Suppressor macrophage treated with lipopolysaccharide for 4 hours (primary cell): ENCODE measurements at places on chromosomes 3 and 15.
A peak's percentile ranks its signal among the peaks of the same experiment; 100 is the strongest.

- DNase-seq: no peak
Observed at GRCh38 chr3:41115069-41115468, 84.2 kb upstream of the CTNNB1 start.

DNA sequence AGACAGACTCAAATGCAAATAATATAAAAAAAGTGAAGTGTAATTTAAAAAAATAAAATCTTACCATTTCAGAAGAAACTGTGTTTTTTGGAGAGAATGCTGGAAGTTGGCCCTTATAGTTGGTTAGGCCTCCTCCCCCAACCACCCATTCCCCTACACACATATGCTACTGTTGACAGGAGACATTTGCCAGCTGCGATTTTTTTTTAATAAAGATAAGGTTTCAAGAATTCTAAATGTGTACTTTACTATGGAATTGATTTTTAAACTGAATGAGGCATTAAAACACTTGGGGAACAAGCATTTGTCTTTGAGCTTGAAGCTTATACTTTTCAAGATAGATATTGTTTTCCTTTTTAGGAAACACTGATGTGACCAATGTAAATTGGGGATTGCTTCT lies 4.4 kb upstream of the SSR3 start:
- no peak for DNase-seq

DNA sequence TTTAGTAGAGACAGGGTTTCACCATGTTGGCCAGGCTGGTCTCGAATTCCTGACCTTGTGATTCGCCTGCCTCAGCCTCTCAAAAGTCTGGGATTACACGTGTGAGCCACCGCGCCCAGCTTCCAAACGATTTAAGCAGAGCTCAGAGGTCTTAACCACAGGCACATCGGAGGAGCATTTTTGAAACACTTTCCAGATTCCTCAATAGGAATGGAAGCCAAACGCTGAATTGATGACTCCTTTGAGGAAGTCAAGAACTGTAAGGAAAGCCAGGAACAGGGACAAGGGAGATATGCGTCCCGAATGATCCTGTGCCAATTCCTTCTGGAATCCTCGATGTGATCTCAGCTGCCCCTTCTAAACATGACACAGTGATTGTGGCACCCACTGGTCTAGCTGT lies 40.0 kb downstream of the TRH start:
- no peak for DNase-seq

DNA sequence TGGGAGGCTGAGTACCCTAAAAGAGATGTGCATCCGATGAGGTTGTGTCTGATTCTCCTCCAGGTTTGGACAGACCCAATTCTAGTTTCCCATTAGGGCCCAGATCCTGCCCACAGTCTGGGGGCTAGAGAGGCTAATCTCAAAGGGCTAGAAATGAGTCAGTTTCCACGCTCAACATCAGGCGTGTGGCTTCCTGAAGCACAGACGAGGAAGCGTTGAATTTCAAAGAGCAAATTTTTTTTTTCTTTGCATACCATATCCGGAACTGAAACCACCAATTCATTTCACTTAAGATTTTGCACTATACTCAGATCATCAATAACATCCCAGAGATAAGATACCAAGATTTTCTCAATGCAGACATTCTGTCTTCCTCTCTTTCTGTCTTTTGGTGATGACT lies 173.8 kb upstream of the BCL6 start:
- DNase-seq: peak; percentile 87

GRCh38 chr15:78625606-78626280 lies 4.9 kb upstream of the CHRNA3 start:
- no peak for DNase-seq

- no peak for DNase-seq
Observed at GRCh38 chr3:72224804-72225509, 440.0 kb upstream of the PROK2 start.

DNA sequence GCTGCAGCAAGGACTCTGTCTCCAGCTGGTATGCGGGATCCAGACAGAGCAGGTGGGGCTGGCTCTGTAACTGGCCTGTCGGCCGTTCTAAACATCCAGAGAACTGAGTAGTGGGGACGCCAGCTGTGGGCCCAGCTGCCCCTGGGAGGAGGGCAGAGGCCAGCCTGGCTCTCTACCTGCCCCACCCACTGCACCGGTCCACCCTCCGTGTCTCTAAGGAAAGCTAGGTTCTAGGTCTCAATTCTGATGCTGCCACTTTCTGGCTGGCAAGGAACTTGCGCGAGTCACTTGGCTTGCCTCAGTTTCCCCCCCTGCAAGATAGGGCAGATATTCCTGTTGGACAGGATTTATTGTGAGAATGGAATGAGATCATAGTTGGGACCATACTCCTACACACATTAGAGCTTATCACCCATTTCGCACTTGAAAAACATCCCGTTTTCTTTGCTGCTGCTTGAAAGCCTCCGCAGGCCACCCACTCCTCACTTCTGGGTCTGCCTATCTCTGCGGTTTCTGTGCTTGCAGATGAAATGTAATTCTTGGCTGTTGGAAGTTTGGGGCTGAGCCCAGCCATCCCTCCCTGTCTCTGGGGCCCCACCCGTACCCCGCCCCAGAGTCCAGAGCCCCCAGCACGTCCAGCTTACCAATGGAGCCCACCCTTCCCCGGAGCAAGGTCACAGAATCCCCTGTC lies 65.8 kb downstream of the IQSEC1 start:
- DNase-seq: no peak

DNA sequence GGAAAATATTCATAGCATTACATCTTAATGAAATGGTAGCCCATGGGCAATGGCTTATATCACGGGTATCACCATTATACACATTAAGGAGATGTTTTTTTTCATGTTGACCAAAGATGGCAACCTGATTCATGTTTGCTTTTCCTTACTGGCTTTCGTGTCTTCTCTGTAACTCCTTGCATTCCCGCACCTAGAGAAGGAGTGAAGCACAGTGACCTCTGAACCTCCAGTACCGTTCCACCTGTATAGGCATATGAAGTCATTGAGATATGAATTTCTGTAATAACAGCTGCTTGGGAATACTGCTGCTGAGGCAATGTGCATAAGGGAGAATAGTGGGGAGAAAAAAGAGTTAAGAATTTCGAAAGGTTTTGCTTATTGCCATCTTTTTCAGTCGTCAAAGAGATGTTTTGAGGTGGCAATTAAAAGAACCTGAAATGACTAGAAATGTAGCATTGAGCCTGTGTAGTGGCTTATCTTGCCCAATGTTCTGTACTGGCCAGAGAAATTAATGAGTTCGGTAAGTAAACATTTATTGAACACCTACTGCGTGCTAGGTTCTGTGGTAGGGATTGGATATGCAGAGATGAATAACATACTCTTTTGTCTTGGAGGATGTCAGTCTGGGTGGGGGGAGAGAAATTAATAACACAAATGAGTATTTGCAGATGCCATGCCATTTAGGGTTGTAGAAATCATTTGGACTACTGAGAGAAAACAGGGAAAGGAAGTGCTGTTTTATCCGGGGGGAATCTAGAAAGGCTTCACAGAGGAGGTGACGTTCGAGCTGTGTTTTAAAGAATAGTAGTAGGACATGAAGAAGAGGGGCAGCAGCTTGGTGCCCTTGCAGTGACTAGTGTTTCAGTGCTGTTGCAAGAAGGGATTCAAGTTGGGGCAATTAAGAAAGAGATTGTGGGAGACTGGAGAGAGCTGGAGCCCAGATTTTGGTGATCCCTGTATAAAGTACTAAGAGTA lies 2.5 kb downstream of the FEM1B start:
- peak; percentile 32 for DNase-seq

- no peak for DNase-seq
Observed at GRCh38 chr3:15501126-15501525, 20.4 kb downstream of the COLQ start.

DNA sequence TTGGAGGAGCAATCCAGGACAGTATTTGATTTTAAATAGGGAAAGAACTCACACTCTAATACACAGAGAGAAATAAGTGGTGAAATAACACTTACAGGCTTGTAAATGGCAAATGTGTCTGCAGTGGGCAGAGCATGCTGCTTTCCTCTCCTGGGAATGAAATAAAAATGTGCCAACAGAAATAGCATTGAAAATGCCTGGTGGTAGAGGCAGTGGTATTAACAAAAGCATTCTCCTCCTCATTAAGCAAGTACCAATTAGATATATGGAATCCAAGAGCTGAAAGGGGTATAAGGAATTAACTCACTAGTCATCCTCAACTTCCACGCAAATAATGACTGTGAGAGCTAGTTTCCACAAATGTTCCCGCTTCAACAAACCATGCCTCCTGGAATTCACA lies 364.1 kb upstream of the KCNMB2 start:
- no peak for DNase-seq

DNA sequence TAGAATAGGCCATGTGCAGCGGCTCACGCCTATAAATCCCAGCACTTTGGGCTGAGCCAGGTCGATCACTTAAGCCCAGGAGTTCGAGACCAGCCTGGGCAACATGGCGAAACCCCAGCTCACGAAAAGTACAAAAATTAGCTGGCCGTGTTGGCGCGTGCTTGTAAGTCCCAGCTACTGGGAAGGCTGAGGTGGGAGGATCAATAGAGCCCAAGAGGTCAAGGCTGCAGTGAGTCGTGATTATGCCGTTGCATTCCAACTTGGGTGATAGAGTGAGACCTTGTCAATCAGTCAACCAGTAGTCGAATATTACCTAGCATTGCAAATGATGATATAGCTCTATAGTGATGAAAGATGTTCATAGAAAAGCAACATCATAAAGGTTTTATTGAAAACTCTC lies 51.9 kb downstream of the USP8 start:
- DNase-seq: no peak

DNA sequence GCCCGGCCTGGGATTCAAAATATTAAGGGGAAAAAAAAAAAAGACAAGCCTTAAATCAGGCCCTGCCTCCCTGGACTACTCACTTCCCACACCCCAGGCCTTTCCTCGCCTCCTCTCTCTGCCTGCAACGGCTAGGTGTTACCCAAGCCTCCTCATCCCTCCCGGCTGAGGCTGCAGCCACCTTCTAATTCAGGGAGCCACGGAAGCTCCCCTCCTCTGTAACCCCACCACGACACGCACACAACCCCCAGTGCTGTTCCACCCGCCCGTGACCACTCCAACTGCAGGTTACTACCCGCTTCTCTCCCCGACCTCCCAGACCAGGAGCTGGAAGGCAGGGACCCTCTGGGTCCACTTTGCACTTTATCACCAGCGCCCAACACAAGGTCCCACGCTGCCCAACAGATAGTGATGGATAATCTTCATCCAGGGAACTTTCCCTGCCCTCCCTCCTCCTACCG lies 936 bp downstream of the KIF7 start:
- DNase-seq: no peak

- DNase-seq: no peak
Observed at GRCh38 chr3:42988097-42988496, 9.0 kb downstream of the GASK1A start.

GRCh38 chr3:184496933-184497332 lies 64.7 kb upstream of the EPHB3 start:
- DNase-seq: no peak

DNA sequence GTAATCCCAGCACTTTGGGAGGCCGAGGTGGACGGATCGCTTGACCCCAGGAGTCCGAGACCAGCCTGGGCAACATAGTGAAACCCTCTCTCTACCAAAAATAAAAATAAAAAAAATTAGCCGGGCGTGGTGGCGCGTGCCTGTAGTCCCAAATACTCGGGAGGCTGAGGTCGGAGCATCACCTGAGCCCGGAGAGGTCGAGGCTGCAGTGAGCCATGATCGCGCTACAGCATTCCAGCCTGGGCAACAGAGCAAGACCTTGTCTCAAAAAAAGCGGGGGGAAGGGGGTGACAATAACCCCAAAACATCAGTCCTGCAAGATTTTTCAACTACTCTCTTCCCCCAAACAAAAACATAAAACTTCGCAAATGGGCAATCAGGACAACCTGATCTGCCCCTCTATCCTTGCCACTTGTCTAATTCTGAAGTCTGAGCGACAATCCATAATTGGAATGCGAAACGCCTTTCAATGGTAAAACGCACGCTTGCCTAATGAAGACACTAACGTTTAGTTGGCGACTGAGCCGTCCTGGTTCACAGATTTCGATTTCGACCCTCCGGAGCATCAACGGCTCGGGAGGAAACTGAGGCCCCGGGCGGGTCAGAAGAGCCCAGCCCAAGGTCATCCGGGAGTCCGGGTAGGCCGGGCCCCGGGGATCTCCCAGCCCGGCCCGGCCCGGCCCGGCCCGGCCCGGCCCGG lies 868 bp downstream of the BTBD1 start:
- peak; percentile 23 for DNase-seq

DNA sequence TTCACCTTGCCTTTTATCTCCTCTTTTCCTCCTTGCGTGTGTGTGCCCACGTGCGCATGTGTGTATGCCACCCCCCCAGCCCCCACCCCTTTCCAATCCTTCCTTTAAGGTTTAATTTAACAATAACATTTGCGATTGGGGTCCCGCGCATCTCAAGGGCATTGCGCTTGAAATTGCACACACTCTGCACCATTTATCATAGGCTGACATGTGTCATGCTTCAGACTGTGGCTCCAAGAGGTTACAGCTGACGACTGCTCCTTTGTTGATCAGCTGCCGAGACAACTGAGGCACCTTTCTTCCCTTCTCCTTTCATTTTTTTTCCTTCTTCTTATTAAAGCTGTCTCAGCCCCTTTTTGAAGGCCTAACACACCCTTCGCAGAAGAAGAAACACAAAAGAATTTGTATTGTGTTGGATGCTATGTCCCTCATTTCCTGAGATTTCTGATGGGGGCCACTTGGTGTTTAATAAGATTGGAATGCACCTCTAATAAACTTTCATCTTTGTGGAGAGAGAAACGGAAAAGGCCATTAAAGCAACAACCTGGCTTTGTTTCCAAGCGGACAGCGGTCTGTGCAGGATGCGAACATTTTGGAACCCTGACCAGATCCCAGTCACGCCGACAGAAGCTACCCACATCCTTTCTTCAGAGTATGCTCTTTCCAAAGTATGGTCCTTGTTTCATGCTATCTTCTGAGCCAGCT lies 470.1 kb downstream of the MCTP2 start:
- DNase-seq: no peak

GRCh38 chr3:157785102-157785826 lies 282.0 kb upstream of the VEPH1 start:
- DNase-seq: no peak

DNA sequence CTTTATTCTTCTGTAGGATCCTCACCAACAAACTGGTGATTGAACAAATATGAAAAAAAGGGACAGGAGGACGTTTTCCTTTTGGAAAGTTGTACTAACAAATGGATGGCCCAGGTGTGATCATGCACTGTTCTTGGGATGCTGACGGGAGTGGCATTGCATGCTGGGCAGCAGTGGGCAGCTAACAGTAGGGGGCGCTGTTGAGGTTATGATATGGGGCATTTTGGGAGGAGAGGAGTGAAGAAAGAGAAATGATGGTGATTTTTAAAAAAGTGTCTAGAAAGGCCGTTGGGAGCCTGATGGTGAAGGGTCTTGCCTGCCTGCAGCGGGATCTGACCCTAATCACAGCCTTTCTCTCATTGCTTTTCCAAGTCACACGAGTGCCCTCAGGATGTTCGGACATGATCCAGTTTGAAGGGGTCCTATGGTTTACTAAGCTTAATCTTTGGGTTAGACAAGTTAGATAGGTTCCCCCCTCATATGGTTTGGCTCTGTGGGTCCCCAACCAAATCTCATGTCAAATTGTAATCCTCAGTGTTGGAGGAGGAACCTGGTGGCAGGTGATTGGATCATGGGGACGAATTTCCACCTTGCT lies 46.2 kb upstream of the PRTG start:
- DNase-seq: peak; percentile 28

- no peak for DNase-seq
Observed at GRCh38 chr15:88166082-88166993, 90.2 kb downstream of the NTRK3 start.

- no peak for DNase-seq
Observed at GRCh38 chr3:14507757-14508504, 32.2 kb downstream of the GRIP2 start.
